ENCODE measurements at places on chromosomes 3 and 15.

GRCh38 chr3:179801856-179802255 is 149.0 kb downstream of the USP13 start:
- no peak for DNase-seq

- DNase-seq: no peak
Observed at GRCh38 chr15:39232512-39232911, 348.4 kb upstream of the THBS1 start.

DNA sequence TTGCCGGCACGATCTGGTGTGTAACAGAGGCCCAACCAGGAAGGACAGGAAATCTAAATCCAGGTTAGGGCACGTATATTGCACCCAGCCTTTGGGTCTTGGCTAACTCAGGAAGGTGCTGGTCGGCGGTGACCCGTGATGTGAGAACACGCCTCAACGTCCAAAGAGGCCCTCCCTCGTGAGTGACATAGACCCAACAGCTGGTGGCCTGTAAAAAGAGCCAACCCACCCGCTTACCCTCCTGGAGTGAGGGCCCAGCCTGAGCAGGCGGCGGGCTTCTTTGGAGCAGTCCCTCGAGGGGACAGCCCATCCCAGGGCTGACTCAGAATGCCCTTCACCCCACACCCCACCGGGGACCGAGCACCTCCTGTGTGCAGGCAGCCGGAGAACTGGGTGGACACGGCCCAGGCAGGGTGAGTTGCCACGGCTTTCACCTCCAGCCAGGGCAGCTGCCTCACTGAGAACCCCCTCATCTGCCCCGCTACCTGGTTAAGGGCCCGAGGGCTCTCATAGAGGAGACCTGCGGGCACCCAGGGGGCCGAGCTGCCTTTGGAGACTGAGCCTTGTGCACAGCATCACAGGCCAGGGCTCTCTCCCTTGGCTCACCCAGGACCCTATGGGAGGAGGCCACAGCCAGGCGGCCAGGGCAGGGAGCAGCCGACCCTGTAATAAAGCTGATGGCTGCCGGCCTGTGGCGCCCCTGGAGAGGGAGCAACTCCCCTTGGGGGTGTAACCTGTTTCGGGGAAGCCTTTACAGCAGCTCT is 41.8 kb downstream of the ZNF710 start:
- no peak for DNase-seq

DNA sequence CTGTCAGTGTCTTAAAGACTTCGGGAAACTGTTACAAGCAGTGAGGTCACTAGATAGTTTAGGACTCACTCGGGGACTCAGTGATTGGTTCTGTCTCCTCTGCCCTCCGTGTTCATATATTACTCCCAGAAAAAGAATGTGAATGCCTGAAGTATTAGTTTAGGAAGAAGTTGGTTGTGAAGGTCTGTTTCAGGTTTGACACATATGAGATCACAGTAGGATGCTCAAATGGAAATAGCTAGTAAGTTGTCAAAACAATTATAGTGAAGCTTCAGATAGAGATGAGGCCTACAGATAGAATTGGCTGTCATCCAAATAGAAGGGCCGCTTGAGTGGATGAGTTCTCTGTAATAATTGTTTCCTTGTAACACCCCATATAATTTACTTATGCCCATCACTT is 172.6 kb downstream of the PLCL2 start:
- no peak for DNase-seq
